ENCODE measurements at places on chromosomes 2 and 18. TPM values are rescaled to one million over a fixed set of nuclear protein-coding genes. Genes with fewer than 3 reads are reported as not detected.

Gene DCDC2C
- total RNA-seq, result not detected

Gene SNED1
- total RNA-seq, result 1.1 TPM

Gene ST8SIA3
- total RNA-seq, result 1.5 TPM

Gene C2orf66
- not detected for total RNA-seq

Gene ACYP2
- 5.2 TPM for total RNA-seq

Gene RAD51AP2
- 0.10 TPM for total RNA-seq

Gene G6PC2
- total RNA-seq, result not detected

Gene GPAT2
- total RNA-seq, result 0.44 TPM

Gene TTR
- not detected for total RNA-seq

Gene NCK2
- 80.3 TPM for total RNA-seq

Gene AQP12B
- total RNA-seq, result not detected

Gene MC4R
- 0.03 TPM for total RNA-seq

Gene LHCGR
- not detected for total RNA-seq

Gene STRADB
- total RNA-seq, result 45.9 TPM

Gene STAT4
- 1.5 TPM for total RNA-seq

Gene CABYR
- total RNA-seq, result 12.2 TPM

Gene ANTXR1
- 13.2 TPM for total RNA-seq

Gene SLC40A1
- 0.55 TPM for total RNA-seq

Gene RGPD3
- total RNA-seq, result 0.17 TPM

All from H7 (cell line).